ENCODE measurements at places on chromosomes 12 and 14.

DNA sequence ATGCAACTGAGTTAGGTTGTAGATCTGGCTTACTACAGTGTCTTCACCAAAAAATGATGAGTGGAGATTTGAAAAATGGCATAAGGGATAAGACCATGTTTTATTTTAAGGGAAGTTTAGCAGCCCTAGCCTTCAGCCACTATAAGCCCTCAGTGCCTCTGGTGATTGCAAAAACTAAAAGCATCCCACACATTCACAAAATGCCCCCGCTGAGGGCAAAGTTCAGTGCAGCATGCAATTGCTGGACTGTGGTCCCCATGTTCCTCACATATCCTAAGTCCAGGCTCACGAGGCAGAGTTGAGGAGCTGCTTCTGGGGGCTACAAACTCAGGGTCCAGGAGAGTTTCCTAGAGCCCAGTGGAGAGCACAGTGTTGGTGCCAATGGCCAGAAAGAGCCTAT, 29.6 kb upstream of the NCOR2 start:
- no peak for DNase-seq

- DNase-seq, result no peak
Observed at GRCh38 chr12:6966351-6966750, 4.1 kb downstream of the PHB2 start.

DNA sequence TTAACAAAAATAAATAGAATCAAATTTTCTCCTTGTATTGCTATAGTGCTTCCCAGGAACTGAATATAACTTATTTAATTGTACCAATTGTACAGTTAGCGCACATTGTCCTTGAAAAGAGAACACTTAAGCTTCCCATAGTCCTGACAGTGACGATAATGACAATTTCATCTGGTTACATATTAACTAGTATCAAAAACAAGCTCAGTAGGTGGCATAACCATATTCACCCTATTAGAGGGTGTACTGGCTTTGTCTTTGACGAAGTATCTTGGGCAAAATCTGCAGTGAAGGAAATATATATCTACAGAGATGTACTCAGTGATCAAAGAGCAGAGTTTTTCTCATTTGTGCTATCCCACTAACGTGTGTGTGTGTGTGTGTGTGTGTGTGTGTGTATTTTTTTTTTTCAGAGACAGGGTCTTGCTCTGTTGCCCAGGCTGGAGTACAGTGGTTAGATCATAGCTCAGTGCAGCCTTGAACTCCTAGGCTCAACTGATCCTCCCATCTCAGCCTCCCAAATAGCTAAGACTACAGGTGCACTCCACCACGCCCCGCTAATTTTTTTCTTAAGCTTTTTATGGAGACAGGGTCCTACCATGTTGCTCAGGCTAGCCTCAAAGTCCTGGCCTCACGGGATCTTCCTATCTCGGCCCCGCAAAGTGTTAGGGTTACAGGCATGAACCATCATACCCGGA, 4.9 kb upstream of the A2M start:
- no peak for DNase-seq

- DNase-seq, result no peak
Observed at GRCh38 chr12:91887957-91888356, 257.7 kb downstream of the BTG1 start.

DNA sequence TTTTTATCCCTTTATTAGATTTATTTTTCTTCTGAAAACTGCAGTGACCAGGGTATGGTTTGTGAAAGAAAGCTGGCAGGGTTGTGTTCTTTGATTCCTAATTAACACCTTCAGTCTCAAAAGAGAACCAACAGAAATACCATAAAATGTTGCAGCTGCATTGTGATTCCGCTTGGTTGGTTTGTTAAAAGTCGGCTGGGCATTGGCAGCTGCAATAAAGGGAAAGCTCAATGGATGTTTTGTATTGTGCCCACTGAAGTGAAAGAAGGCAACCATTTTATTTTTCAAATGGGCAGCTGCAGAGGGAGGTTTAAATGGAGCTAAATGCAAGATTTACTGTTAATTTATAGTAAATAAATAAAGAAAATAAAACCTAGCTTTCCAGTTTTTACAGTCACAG, 16.7 kb downstream of the LGR5 start:
- no peak for DNase-seq

- DNase-seq, result peak; percentile 29
Observed at GRCh38 chr14:69615496-69616407, 4.4 kb downstream of the SUSD6 start.

DNA sequence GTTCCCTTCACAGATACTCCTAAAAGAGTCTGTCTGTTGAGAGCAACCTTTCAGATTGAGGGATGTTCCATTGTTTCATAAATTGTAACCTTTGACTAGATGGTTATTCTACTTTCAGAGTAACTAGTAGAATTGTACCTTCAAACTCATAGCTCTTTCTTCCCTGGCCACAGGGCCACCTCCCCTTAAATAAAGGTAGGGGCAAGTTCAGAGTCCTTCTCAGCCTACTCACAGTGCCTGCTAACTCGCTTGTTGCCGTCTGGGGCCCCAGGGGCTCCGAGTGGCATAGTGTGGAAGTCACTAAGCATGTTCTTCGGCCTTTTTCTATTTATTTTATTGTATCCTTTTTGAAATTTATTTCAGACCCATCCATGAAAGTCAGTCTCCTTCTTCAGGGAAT, 250.4 kb downstream of the ALX1 start:
- DNase-seq, result no peak

DNA sequence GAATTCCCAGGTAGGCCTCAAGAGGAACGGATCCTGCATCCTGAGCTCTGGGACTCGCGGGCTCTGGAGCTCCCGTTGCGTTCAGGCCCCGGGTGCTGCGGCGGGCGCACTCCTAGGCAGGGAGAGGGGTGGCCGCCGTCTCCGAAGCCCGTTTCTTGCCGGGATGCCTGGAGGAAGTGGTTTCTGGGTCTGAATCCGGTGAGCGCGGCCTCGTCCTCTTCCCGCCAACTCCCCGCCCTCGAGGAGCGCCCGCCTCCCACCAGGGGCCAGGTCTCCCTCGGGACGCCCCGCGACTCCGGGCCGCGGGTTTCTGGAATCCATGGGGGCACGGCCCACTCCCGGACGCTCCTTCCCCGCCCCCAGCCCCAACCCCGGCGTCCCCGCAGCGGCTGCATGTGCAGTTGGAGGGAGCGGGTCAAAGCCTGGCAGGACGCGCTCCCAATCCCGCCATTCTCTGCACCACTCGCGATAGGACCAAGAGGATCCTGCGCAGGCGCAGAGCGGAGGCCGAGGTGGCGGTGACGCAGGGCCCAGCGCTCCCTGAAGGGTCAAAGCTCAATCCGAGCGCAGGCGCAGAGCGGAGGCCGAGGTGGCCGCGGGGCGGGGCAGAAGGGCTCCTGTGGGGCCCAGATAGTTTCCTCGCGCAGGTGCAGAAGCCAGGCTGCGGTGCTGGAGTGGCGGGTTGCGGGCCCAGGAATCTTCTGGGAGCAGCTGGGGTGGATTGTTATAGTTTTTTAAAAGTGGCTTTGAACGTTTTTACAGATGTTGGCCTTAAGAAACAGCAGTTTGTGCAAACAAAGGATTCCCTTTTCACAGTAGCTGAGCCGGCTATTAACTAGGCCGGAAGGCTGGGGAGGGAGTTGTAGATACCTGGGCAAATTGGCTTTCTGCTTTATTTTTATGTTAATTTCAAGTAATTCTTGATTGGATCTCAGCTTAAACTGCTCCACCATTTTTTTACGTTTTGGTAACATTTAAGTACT, 796.4 kb downstream of the AACS start:
- peak; percentile 1 for DNase-seq

- no peak for DNase-seq
Observed at GRCh38 chr12:100375038-100375735, 18.3 kb downstream of the SLC17A8 start.

DNA sequence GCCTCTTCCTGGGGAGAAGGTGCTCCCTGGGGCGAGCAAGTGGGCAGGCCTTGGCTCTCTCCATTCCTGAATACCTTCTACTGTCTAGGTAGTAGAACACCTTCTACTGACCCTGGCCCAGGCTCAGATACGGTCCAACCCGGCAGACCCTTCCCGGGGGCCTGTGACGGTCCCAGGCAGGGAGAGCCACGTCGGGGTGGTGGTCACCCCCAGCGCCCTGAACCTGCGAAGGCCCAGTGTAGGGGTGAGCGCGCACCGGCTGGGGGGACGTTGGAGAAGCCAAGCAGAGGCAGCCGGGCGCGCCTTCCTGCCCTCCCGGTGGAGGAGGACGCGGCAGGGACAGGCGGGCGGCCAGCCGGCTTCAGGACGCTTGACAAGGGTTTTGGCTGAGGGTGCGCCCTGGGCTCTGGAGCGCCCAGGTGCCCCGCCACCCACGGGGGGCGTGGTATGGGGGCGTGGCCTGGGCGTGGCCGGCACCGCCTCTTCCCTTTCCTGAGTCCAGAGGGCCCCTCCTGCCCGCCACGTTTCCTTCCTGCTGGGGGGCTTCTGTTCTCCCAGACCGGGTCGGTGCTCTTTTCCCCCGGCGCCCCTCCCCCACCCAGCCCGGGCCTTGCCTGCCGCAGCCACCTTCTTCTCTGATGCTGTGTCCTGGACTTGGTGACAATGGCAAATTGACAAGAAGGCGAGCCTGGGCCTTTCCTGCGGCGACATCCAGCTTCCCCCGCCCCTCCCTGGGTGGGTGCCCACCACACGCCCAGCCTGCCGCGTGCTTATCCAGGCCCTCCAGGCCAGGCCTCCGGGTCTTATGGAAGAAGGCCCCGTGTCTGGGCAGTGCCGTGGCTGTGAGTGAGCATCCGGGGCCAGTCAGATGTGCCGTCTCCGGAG, 24.5 kb upstream of the PPP1R13B start:
- DNase-seq, result peak; percentile 61

DNA sequence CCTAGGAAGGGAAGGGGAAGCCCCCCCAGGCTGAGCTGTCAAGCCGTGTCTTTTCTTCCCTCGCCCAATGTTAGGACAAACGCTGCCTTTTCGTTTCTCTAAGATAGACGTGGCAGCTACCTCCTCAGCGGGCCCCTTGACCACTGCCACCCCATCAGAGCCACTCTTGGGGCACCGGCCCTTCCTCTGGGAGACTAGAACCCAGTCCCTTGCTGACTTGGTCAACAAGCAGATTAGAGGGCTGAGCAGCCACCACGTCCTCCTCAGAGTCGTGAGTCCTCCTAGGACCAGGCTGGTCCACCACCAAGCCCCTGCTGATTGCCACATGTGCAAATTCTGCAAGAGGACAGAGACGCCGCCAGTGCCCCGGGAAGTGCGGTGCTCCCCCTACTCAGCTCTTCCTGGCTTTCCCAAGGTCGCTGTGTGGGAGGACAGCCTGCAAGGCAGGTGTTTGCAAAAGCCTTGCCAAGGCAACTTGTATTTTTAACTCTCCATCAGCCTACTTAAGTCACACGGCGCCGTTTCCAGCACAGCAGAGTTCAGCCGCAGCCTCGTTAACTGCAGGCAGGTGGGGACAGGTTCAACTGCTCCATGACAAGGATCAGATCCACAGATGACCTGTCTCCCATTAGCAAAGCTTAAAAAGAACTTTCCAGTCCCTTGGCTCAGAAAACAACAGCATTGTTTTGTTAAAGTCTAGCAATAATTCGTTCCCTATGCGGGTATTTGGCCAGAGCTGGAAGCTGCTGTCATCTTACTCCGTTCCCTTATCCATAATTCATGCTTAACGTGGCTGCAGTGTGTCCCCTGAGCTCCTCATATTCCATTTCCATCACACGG, 65.6 kb downstream of the TESC start:
- DNase-seq, result no peak

GRCh38 chr14:106308839-106309389, 782.5 kb downstream of the TMEM121 start:
- peak; percentile 55 for DNase-seq

DNA sequence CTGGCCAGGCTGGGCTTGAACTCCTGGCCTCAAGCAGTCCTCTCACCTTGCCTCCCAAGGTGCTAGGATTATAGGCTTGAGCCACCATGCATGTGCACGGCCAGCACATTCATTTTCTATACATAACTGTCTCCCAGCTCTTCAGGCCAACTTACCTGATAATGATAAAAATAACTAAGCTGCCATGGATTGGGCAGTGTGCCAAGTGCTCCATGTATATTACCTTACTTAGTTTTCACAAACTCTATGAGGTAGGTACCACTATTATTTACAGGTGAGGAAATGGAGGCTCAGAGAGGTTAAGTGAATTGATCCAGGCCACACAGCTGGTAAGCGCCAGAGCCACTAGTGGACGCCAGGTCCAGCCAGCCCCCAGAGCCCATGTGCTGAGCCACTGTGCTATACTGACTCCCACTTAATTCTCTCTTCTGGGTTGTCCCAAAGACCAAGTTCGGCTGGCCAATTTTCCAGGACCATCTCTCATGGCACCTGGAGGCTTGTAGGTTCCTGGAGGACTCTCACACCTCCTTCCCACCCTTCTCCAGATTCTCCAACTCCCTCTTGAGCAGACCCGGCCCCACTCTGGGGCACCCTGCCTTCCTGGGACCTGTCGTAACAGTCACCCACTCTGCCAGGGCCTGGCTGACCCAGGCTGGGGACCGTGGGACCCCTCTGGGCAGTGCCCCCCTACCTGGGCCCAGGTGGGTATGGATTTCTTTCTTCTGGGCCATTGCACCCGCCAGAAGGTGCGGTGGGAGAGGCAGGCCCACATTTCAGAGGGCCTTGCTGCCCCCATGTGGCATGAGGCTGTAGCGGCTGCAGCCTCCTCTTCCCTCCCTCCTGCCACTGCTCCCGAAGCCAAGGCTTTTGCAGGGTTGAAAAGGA, 30.2 kb upstream of the CIPC start:
- DNase-seq, result peak; percentile 55

GRCh38 chr14:75533791-75534555, 11.7 kb downstream of the BATF start:
- DNase-seq, result no peak

GRCh38 chr12:88895634-88896033, 315.4 kb upstream of the KITLG start:
- no peak for DNase-seq

- no peak for DNase-seq
Observed at GRCh38 chr12:47746523-47746922, 12.2 kb downstream of the RAPGEF3 start.

DNA sequence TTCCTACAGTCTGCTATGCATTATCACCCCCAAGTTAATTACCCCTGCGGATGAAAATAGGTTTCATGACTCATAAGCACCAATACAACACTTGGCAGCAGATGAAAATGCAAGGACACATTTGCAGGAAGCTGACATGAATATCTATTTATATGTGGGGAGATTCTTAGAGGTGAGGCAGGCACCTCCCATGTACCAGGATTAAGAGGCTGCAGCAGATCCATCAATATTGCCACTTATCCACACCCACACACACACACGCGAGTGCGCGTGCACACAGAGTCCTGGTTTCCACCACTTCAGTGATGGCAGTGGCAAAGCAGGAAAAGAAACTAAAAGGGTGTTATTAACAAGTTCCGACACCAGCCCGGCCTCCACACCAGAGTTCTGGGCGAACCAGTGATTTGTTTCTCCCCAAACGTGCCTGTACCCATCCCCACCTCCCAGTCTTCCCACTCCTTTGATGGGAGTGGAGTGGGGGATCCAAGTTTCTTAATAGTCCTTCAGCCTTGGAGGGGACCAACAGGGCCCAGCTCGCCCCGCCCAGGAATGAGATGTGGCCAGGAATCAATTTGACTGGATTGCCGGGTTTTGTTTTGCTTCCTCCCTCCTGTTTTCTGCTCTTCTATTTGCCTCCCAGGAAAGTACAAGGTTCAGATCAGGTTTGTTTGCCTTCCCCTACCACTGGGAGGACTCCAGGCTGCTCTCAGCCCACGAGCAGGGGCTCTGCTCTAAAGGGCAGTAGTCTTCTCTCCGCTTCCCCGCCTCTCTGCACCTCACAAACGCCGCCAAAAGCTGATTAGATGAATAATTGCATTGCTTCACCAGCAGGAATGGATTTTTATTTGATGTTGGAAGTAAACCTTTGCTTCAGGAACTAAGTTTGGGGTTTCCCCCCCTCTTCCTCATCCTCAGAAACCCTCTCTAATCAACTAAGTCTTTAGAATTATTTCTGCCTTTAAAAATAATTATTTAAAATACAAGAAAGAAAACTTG, 5.2 kb downstream of the IRF2BPL start:
- no peak for DNase-seq

All from activated CD4-positive, alpha-beta T cell treated with anti-CD3 and anti-CD28 coated beads for 4 hours (primary cell).